ENCODE measurements at places on chromosomes 16 and 17.

DNA sequence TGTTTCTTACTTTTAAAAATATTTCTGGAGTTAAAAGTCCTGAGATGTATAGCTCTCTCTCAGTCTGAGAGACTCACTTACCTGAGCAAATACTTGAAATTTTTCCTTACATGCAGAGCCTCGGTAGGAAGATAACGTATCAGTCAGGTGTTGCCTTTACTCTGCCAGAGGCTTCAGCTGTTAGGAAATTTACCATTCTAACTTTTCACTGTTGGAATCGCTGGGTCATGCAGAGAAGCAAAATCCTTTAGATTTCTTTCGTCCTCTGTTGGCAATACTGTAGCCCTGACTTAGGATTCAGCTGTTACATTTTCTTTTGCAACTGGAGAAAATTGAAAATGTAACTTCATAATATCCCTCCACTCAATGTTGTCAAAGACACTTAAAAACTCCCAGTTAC is 20.0 kb upstream of the KCNJ16 start:
- no peak overlapping the region for H3K4me3 ChIP-seq
- H3K36me3 ChIP-seq = no peaks in the 10 kb centered on the region
- no peak overlapping the region for H3K27ac ChIP-seq

DNA sequence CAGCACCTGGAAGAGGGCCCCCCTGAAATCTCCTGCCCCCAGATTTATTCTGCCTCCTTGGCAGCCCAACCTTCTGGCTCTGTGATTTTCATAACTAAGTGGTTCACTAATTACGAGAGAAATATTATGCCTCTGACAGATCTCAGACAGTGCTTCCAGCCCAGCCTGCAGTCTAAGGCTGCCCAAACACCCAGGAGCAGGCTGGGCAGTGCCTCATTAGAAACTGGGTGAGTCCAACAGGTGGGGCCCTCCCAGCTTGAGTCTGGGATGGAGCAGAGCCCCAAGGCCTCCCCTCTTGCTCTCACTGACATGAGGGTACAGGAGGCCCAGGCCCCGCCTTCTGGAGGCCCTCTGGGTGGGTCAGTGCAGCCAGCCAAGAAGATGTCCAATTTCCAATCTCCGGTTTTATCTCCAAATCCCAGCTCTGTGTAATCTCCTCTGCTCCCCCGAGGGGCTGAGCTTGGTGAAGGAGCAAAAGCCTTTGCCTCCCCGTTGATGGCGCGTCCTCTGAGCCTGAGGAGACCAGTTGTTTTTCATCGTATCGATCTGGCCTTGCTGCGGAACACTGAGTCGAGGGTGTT is 20.1 kb upstream of the ABCC3 start:
- no peak for DNase-seq
- H3K27ac ChIP-seq = no peak overlapping the region
- no peaks in the 10 kb centered on the region for H3K36me3 ChIP-seq
- H3K4me3 ChIP-seq = no peak overlapping the region
- peaks cover 5% of the 10 kb centered on the region for H3K4me1 ChIP-seq
- H3K27me3 ChIP-seq = peaks cover 12% of the 10 kb centered on the region

- DNase-seq = no peak
- H3K4me3 ChIP-seq = peak overlapping the region; percentile 100
- H3K27ac ChIP-seq = peak overlapping the region; percentile 100
- H3K4me1 ChIP-seq = peaks cover 38% of the 10 kb centered on the region
Observed at GRCh38 chr17:58007781-58008706, 998 bp upstream of the SRSF1 start.

- no peak overlapping the region for H3K4me3 ChIP-seq
- DNase-seq = no peak
- no peaks in the 10 kb centered on the region for H3K4me1 ChIP-seq
- no peaks in the 10 kb centered on the region for H3K36me3 ChIP-seq
- H3K27me3 ChIP-seq = no peaks in the 10 kb centered on the region
Observed at GRCh38 chr17:68903286-68903685, 51.9 kb downstream of the ABCA8 start.

DNA sequence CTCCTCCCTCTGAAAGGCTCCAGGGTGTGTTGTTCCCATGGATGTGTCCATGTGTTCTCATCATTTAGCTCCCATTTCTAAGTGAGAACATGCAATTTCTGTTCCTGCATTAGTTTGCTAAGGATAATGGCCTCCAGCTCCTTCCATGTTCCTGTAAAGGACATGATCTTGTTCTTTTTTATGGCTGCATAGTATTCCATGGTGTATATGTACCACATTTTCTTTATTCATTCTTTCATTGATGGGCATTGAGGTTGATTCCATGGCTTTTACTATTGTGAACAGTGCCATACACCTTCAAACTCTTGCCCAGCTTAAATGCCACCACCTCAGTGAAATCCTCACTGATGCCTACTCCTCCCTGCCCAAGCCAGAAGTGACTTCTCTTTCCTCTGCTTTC is 4.5 kb upstream of the ORAI3 start:
- H3K4me3 ChIP-seq = no peak overlapping the region
- H3K27ac ChIP-seq = no peak overlapping the region
- H3K36me3 ChIP-seq = peaks cover 59% of the 10 kb centered on the region
- no peaks in the 10 kb centered on the region for H3K27me3 ChIP-seq
- DNase-seq = no peak

DNA sequence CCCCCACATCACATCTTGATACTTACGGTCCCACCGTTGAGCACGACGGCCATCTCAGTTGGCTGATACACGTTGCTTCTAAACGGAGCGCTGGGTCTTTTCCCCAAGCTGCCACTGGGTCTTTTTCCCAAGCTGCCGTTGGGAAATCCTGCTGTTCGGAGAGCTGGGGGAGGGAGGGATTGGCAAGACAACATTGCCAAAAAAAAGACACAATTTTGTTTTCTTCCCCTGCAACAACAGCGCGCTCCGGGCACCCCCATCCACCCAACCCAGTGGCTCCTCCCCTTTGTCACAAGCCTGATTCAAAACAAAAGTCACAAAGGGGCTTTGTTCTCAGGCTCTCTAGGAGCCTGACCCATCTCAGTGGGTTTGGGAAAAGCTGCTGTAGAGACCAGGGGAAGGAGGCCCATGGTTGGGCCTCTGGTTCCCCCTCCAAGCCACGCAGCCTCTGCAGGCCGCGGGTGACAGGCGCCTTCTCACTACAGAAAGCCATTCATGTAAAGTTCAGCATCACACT is 22.8 kb downstream of the GPRC5B start:
- no peaks in the 10 kb centered on the region for H3K4me1 ChIP-seq
- no peaks in the 10 kb centered on the region for H3K36me3 ChIP-seq

DNA sequence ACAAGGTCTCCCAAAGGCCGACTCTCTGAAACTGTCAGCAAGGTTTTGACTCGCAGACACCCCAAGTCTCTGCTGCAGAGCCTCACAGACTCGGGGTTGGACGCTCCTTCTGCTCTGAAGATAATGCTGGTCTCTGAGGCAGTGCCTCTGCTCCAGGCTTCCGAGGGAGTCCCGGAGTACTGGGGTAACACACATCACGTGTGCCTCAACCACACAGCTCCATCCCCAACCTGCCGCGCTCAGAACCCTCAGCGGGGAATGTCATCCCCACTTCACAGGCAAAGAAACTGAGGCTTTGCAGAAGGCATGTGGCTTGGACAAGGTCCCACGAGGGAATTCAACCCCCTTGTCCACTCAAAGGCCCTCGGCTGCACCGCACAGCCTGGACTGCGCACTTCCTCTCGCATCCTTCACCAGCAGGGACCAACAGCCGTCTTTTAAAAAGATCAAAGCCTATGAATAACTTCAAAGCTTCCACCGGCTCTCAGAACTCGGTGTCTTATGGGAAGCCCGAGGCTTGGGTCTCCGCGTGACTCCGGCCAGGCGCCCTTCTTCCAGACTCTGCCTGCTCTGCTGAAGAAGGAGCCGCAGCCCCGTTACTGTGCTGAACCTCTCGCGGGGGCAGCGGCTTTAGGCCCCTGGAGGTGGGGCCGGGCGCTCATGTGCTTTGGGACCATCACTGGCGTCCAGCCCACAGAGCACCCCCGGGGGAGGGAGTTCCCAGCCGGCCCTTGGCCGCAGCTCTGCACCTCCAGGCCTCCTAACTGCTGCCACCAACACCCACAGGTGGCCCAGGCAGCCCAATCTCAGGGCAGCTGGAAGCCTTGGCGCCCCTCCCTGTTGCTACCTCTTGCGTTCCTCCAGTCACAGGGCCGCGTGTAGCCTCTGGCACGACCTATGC is 2.2 kb downstream of the TMEM204 start:
- peak; percentile 69 for DNase-seq
- H3K36me3 ChIP-seq = peaks cover 70% of the 10 kb centered on the region
- H3K27ac ChIP-seq = peak overlapping the region; percentile 95
- H3K27me3 ChIP-seq = no peaks in the 10 kb centered on the region

- no peak for DNase-seq
- no peak overlapping the region for H3K4me3 ChIP-seq
- no peak overlapping the region for H3K27ac ChIP-seq
- H3K4me1 ChIP-seq = peaks cover 24% of the 10 kb centered on the region
- peaks cover 40% of the 10 kb centered on the region for H3K36me3 ChIP-seq
- no peaks in the 10 kb centered on the region for H3K27me3 ChIP-seq
Observed at GRCh38 chr16:84132527-84133285, 12.3 kb downstream of the HSDL1 start.

DNA sequence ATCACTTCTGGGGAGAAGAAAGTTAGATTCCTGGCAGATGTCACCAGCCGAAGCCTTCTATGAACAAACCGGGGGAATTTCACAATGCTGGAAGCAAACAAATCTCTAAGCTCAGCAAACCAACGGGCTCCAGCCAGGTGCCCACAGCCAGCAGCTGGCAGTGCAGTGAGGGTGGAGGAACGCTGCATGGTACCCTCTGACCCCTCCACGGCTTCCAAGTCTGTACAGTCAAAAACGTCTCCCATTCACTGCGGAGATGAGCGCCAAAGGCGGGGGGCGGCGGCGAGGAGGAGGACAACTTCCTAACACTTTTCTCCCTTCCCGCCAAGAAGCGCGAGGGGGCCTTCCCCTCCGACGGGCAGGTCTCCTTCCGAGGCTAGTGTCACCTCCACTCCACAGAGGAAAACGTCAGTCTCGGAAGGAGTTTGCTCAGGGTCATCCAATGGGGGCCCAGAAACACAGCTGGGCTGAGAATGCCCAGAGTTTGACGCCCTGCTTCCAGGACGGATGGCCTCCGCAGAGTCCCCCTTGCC is 924 bp downstream of the ZNF598 start:
- DNase-seq = peak; percentile 62
- peak overlapping the region; percentile 90 for H3K4me3 ChIP-seq
- no peaks in the 10 kb centered on the region for H3K27me3 ChIP-seq
- H3K27ac ChIP-seq = peak overlapping the region; percentile 93

DNA sequence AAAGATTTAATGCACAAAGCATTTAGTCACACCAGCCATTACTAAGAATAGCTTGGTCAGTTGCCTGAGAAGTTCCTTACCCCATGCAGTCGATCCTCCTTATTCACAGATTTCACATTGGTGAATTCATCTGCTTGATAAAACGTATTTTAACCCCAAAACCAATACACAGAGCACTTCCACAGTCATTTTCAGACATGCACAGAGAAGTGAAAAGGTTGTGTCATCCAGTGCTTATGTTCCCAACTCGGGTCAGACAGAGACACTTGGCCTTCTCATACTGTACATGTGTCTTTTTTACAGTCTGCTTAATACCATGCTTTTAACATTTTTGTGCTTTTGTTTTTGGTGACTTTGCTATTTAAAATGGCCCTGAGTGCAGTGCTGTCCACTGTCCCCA is 219.7 kb downstream of the SPECC1 start:
- no peak overlapping the region for H3K27ac ChIP-seq
- H3K4me3 ChIP-seq = no peak overlapping the region
- H3K4me1 ChIP-seq = peaks cover 25% of the 10 kb centered on the region
- H3K36me3 ChIP-seq = no peaks in the 10 kb centered on the region
- H3K27me3 ChIP-seq = no peaks in the 10 kb centered on the region

DNA sequence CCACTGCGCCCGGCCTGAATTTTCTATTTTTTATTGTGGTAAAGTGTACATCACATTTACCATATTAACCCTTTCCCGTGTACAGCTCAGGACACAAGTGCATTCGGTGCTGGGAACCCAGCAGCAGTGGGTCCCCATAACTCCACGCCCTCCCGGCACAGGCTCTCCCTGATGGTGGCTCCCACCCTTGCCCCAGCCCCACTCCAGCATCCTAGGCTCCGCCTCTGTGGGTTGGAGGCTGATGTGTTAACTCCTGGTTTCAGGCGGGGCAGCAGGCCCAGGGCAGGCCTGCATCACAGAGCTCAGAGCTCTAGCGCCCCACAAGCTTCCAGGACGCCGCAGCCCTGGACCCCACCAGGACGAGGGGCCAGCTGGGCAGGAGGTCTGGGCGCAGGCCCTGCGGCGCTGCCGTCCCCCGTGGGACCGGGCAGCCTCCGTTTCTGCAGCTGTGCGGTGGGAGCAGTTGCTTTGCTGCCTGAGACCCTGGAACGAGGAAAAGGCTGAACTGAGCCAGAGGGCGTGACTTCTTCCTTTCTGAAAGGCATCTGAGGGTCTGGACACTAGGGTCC is 19.6 kb downstream of the ZFPM1 start:
- H3K36me3 ChIP-seq = peaks cover 3% of the 10 kb centered on the region
- H3K4me1 ChIP-seq = peaks cover 54% of the 10 kb centered on the region
- no peaks in the 10 kb centered on the region for H3K27me3 ChIP-seq
- peak overlapping the region; percentile 40 for H3K27ac ChIP-seq

- H3K4me1 ChIP-seq = no peaks in the 10 kb centered on the region
- H3K4me3 ChIP-seq = no peak overlapping the region
- H3K36me3 ChIP-seq = no peaks in the 10 kb centered on the region
- H3K27ac ChIP-seq = no peak overlapping the region
- no peak for DNase-seq
Observed at GRCh38 chr16:73145166-73145880, 97.4 kb upstream of the ZFHX3 start.

GRCh38 chr17:74677558-74678466 is 34.9 kb downstream of the CD300LF start:
- peaks cover 19% of the 10 kb centered on the region for H3K4me1 ChIP-seq
- H3K27ac ChIP-seq = no peak overlapping the region
- peaks cover 31% of the 10 kb centered on the region for H3K27me3 ChIP-seq
- DNase-seq = no peak

GRCh38 chr17:64706224-64707049 is 44.3 kb upstream of the SMURF2 start:
- H3K27me3 ChIP-seq = no peaks in the 10 kb centered on the region
- H3K4me3 ChIP-seq = no peak overlapping the region
- H3K4me1 ChIP-seq = peaks cover 33% of the 10 kb centered on the region
- DNase-seq = no peak

GRCh38 chr17:17728550-17729251 is 47.4 kb downstream of the RAI1 start:
- H3K27me3 ChIP-seq = no peaks in the 10 kb centered on the region
- H3K4me1 ChIP-seq = peaks cover 32% of the 10 kb centered on the region
- no peak overlapping the region for H3K27ac ChIP-seq
- H3K36me3 ChIP-seq = no peaks in the 10 kb centered on the region
- H3K4me3 ChIP-seq = no peak overlapping the region
- no peak for DNase-seq

- peaks cover 33% of the 10 kb centered on the region for H3K27me3 ChIP-seq
- no peak overlapping the region for H3K4me3 ChIP-seq
- H3K36me3 ChIP-seq = no peaks in the 10 kb centered on the region
- no peak overlapping the region for H3K27ac ChIP-seq
- DNase-seq = no peak
Observed at GRCh38 chr16:86798247-86799041, 220.1 kb downstream of the FOXL1 start.

- no peak overlapping the region for H3K4me3 ChIP-seq
Observed at GRCh38 chr16:16821261-16821660, 442.3 kb downstream of the NPIPA7 start.

All from activated T-cell treated with anti-CD3 and anti-CD28 coated beads, Interleukin-2, amount 50 U/mL, for 24 hours (primary cell).